SK-MEL-5 (cell line): ENCODE measurements at places on chromosomes 5 and 9.

- no peak for DNase-seq
Measured at GRCh38 chr9:136552117-136552703, 6.4 kb upstream of the NOTCH1 start.

GRCh38 chr5:69042500-69042899 lies 51.3 kb upstream of the SLC30A5 start:
- no peak for DNase-seq

DNA sequence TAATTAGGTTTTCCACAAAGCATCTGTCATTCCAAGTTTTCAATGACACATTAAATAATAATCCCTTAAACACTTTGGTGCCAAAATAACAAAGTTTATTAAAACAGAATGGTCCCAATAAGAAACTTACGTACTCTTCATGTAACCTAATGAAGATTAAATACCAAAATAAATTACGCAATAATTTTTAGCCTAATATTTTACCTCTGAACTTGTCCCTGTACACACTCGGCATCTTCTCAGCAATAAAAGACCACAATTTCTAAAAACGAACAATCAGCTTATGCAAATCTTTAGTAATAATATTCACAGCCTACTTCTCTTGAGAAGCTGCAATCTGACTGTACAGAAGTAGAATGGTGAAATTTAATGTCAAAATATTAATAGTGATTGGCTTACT lies 163.6 kb downstream of the ZDHHC21 start:
- DNase-seq = no peak

DNA sequence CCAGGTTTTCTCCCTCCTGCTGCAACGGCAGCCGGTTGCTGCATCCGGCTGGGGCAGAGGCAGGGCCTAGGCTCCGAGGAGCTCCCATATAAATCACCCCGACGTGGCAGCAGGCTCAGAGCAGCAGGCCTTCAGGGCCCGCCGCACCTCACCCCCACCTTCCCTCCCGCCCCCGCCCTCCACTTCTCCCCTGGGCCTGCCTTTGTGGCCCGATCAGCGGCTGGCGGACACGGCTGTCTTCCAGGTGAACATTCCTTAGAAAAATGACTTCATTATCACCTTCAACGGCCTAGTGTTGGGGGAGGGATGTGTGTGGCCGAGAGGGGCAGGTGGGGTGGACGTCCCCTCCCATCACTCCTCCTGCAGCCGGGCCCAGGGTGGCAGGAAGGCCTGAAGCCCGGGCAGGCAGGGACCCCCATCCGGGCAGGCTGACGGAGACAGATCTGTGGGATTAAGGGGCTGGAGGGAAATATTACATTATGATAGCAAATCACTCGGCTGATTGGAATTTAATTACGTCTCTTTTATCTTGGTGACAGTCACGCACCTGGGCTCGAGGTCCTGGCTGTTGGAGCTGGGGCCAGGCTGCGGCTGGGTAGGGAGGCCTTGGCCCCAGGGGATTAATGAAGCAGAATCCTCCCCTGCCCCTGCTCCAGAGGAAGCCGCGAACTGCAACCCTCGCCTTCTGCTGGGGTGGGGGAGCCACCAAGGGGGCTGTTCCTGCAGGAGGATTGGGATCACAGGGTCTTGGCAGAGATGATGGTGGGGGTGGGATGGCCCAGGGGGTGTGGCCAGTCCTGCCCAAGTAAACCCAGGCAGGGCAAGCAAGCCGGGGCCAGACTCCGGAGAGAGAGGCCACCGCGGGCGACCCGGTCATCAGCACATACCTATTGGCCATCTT lies 38.4 kb upstream of the RXRA start:
- DNase-seq = no peak

- DNase-seq = no peak
Measured at GRCh38 chr9:70049672-70050271, 6.1 kb downstream of the MAMDC2 start.

DNA sequence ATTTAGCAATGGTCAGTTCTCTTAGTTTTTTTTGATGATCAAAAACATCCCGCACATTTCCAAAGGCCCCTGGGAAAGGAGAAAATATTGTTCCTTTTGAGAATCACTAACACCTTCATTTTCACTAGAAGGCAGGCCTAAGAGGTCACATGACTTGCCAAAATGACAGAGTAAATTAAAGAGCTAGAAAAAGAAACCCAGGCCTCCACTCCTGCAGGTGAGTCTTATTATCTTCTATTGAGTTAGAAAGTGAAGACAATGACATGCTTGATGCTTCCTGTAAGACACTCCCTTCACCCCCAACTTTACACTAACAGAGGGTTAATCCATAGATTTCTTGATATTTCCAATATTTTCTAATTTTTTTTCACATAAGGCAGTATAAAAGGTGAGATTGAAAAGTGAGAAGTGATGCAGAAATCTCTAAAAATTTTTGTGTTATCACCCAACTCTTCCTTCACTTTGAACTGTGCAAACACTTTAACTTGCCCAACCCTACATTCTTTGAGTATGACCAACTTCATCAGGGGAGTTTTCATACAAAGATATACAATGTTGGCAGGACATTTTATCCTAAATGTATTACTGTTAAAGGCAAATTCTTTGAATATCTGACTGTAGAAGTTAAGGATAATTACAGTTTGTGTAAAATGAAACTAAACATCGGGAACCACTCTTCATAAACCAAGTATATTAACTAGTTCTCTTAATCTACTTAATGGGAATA lies 57.1 kb downstream of the SUB1 start:
- no peak for DNase-seq

GRCh38 chr9:38432922-38433510 lies 8.8 kb upstream of the IGFBPL1 start:
- peak; percentile 55 for DNase-seq

GRCh38 chr9:95494416-95495371 lies 22.1 kb downstream of the PTCH1 start:
- DNase-seq = no peak

GRCh38 chr5:143445776-143446175 lies 42.3 kb upstream of the NR3C1 start:
- DNase-seq = no peak

- DNase-seq = peak; percentile 82
Measured at GRCh38 chr9:126965541-126966428, 51.2 kb downstream of the RALGPS1 start.

DNA sequence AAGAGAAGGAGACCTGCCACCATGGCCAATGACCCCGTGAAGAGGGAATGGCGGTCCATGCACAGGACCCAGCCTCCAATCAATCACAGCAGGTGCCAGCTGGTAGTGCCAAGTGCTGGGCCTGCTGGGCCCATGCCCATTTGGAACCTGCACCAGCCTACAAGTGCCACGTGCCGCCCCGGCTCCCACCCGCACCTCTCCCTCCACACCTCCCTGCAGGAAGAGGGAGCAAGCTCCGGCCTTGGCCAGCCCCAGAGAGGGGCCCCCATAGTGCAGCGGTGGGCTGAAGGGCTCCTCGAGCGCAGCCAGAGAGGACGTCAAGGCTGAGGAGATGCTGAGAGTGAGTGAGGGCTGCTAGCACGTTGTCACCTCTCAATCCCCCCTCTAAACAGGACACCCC lies 37.8 kb upstream of the NPR3 start:
- no peak for DNase-seq

GRCh38 chr5:171895081-171895480 lies 109.5 kb downstream of the SMIM23 start:
- no peak for DNase-seq

GRCh38 chr9:118990949-118991348 lies 378.3 kb downstream of the BRINP1 start:
- no peak for DNase-seq

DNA sequence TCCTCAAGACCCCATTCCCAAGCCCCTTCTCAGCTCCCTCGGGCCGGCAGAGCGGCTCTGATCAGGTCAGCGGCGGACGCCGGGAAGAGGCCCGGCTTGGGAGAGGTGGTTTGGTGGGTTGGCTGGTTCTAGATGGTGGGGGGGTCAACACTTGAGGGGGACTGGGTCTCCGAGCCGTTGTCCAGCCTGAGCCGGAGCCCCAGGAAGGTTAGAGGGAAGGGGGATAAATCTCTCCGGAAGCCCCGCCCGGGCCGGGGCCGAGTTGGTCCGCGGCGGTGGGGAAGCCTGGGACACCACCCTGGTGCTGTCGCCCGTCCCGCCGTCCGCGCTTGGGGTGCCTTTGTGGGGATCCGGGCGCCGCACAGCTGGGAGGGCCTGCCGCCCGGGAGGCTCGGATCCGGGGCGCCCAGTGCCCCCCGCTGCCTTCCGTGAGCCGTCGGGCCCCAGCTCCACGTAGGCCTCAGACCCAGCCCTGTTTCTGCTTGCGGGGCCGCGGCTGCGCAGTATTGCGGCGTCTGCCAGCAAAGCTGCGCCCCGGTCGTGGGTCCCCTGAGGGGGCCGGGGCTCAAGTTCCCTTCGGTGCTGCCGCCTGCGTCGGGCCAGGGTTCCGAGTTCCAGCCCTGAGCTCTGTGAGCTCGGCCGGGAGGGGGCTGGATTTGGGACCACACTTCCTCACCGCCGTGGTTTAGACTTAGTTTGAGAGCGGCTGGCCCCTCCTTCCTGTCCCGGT lies 542 bp upstream of the TRIM52 start:
- DNase-seq = peak; percentile 63

DNA sequence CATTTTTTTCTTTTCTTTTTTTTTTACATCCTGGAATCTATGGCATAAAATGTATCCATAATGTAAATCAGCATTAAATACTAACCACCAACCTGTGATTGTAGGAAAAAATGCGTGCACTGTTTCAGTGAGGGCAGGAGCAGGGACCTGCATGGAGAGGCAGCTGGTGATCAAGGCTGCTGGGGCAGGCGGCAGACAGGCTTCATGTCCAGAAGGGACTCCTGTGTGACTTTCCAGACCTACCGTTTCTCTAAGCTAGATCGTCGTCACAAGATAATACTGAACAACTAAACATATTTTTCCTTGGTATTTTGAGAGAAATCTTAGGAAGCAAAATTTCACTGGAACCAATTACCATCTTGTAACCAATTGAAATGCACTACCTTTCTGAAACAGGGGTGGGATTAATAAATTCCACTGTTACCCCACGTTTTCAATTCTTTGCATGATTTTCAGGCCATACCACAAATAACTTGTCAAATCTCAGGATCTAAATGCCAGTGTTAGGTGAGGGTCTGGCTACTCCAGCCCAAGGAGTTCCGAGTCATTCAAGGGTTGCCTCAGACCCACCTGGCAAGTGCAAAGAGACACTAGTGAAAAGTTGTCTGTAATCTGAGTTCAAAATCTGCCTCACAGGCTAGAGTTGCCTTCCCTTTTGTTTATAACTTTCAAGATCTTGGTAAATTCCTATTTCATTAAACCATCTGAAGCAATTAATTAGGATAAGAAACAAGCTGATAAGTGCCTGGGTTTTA lies 198.2 kb downstream of the SEMA5A start:
- DNase-seq = no peak

DNA sequence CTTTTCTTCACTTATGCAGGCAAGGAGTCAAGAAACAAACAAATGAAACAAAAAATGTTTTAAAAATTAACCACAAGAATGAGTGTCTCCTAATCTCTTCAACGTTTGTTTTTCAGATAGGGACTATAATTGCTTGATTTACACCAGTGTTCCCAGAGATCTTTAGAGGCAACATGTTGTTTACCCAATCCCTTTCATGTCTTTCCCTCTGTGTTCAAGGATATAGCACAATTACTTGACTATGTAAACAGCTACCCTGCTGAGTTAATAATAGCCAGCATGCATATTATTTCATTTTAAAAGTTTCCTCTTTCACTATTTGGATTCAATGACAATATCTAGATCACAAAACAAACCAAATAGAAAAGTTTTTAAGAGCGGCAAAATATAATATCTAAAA lies 25.1 kb upstream of the SHISAL2B start:
- no peak for DNase-seq

GRCh38 chr5:1926471-1927341 lies 44.0 kb upstream of the IRX4 start:
- DNase-seq = no peak

DNA sequence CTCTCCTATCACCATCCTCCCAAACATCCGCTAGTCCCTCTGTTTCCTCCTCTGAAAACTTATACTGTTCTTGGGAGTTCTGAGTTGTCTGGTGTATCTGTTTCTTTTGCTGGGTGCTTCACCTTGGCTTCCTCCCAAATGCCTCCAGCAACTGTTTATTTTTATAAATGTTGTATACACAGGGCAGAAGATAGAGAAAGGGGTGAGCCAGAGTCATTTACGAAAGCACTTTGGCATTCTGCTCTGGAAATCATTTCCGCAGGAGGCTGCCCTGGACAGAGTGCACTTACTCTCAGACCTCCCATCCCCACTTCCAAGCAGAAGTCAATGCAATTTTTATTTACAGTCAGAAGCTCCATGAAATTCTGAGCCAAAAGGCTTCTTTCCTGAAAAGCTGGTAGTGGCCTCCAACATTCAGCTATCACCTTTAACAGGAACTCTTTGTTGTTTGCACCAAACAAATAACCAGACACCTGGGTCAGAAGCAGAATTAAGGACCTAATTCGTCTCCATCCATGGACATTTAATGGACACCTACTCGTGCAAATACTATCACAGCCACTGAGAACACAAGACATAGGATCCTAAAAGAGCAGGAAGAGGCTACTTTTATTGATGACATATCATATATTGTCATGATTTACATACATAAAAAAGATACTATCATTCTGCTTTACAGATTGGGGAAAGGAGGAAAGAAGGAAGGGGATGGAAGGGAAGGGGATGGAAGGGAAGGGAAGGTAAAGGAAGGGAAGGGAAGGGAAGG lies 229.5 kb upstream of the PAPPA start:
- peak; percentile 30 for DNase-seq

- no peak for DNase-seq
Measured at GRCh38 chr5:126119887-126120442, 303.2 kb upstream of the GRAMD2B start.

DNA sequence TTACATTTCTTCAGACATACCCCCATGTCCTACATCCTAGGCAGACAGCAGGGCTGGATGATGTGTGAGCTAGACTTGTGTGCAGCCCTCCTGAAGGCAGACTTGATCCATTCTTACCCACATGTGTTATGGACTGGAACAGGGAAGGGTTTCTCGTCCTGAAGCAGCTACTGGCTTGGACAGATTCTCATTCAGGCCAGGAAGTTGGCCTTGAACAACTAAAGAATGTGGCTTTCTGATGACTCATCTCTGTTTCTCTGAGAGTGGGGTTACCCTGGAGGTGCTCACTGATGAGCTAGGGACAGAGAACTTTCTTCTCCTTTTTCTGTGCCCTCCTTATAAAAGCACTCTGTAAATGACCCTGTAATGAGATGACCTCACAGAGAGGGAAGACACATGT lies 246.5 kb downstream of the PCSK5 start:
- no peak for DNase-seq

DNA sequence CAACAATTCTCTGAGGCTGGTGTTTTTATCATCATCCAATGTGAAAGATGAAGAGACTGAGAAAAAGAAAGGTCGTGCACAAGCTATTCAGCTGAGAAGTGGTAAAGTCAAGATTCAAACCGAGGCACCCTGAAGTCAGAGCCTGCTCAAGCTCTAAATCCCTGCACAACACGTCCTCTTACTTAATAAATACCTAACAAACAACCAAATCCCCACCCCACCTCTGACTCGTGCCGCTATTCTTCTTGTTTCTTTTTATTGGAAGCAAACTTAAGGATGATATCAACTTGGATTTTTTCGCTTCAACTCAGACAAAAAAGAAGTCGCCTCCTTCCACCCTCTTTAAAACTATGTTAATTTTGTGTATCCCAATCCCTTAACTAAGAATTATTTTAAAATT lies 140.2 kb downstream of the CEP120 start:
- DNase-seq = no peak

- DNase-seq = no peak
Measured at GRCh38 chr5:100644185-100644584, 109.0 kb downstream of the FAM174A start.

GRCh38 chr5:142301540-142301939 lies 23.3 kb downstream of the SPRY4 start:
- DNase-seq = no peak

GRCh38 chr5:80010754-80011392 lies 19.8 kb upstream of the MTX3 start:
- DNase-seq = no peak

GRCh38 chr9:137369911-137370764 lies 52.8 kb downstream of the EXD3 start:
- no peak for DNase-seq
